ENCODE measurements at places on chromosomes 11 and 22.

DNA sequence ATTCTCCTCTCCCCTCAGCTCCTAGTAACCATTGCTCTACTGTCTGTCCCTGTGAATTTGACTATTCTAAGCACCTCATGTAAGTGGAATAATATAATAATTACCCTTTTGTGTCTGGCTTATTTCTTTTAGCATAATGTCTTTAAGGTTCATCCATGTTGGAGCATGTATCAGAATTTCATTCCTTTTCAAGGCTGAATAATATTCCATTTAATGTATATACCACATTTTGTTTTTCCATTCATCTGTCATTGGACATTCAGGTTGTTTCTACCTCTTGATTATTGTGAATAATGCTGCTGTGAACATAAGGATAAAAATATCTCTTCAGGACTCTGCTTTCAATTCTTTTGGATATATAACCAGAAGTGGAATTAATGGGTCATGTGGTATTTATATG, 28.1 kb downstream of the OR2AT4 start:
- H3K27me3 ChIP-seq = peaks cover 34% of the 10 kb centered on the region
- no peaks in the 10 kb centered on the region for H3K36me3 ChIP-seq

DNA sequence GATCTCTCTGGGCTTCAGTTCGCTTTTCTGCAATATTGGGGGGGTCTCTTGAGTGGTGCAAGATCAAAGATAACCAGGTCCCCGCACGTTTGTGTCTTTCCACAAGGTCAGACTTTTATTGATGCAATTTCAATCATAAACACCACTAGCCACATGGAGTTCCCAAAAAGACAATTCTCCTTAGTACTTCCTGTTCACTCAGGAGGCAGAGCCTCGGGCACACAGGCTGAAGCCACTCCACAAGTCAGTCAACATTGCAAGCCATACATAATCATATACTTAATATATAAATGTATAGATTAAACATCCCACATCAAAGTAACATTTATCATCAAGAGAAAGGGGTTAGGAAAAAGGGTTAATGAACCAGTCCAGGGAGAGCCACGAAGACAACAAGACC, 12.0 kb downstream of the ST14 start:
- peaks cover 56% of the 10 kb centered on the region for H3K4me1 ChIP-seq
- H3K36me3 ChIP-seq = peaks cover 7% of the 10 kb centered on the region
- H3K27ac ChIP-seq = no peak overlapping the region
- H3K4me3 ChIP-seq = no peak overlapping the region
- no peak for DNase-seq
- H3K27me3 ChIP-seq = no peaks in the 10 kb centered on the region

DNA sequence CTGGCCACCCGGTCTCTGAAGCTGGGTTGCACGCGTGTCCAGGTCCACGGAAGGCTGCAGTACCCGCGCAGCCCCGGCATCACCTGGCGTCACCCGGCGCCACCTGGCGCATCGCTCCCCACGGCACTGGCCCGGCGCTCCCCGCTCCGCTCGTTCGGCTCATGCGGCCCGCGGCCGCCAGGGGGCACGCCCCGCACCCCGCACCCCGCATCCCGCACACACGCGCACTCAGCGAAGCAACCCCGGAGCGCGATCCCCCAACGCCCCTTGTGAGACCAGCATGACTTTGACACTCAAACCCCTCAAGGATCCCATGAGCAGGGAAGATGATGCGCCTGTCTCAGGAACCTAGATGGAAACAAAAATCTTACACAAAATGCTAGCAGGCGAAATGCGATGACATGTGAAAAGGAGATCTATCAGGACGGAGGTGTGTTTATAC, 11.9 kb downstream of the B3GNT6 start:
- peaks cover 28% of the 10 kb centered on the region for H3K27me3 ChIP-seq
- no peak overlapping the region for H3K27ac ChIP-seq
- DNase-seq = no peak

- no peaks in the 10 kb centered on the region for H3K36me3 ChIP-seq
- DNase-seq = no peak
- peaks cover 2% of the 10 kb centered on the region for H3K27me3 ChIP-seq
- no peak overlapping the region for H3K4me3 ChIP-seq
- no peaks in the 10 kb centered on the region for H3K4me1 ChIP-seq
Measured at GRCh38 chr11:130638033-130638432, 189.6 kb downstream of the ADAMTS15 start.

All from activated B cell treated with CpG ODN at 0.5 μM for 24 hours (primary cell).